ENCODE measurements at places on chromosomes 1 and 21.

DNA sequence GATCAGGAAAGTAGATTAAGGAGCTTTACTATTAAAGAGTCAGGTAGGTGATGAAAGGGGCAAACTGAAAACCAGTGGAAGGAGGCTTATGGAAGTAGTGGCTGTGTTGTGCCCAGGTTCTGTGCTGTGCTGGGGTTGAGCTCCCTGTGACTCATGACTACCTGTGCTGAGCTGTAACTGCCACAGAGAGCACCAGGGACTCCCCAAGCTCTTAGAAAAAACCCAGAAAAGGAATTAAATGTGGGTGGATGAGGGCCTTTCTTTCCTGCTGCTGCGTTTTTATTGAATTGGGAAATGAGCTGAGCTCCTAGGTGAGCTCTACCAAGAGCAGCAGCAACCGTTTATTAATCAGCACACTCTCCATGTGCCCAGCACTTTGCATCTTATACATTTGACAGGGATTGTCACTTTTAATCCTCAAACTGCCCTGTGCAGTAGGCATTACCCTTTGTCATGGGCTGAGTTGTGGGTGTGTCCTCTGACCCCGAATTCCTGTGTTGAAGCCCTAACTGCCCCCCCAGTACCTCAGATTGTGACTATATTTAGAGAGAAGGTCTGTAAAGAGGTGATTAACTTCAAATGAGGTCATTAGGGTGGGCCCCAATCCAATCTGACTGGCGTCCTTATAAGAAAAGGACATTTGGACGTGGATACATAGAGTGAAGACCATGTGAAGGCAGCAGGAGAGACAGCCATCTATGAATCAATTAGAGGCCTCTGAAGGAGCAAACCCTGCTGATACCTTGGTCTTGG, 65.4 kb downstream of the AK4 start:
- no peak for DNase-seq

- no peak for DNase-seq
These were observed 28.2 kb downstream of the UTS2 start for GRCh38 chr1:7824701-7825100.

DNA sequence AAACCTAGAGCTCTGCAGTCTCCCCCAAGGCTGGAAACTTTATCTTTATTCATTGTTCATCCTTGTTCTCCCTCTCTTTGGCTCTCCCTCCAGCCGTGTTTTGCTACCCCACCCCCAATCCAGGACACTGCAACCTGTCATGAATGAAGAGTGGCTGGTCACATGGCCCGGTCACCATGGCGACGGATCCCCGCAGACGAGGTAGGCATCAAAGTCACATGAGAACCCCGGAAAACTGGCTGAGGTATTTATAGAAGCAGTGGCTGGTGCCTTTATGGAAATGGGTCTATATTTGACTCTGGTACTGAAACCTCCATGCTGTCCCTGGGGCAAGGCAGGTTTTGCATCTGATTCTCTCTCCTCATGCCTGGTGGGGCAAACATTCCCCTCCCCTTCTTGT, 13.4 kb upstream of the SLC6A17 start:
- DNase-seq = no peak

- no peak for DNase-seq
These were observed 19.6 kb upstream of the RAP1A start for GRCh38 chr1:111599781-111600693.

GRCh38 chr1:118991448-118991847, 3.3 kb upstream of the TBX15 start:
- DNase-seq = no peak

All from stimulated activated CD4-positive, alpha-beta T cell treated with anti-CD3 and anti-CD28 coated beads, Interleukin-12 subunit alpha, Interleukin-12 subunit beta, amount 100 ng/mL, for 24 hours (primary cell).